ENCODE measurements at places on chromosomes 13 and 19.

- no peak for DNase-seq
These were observed 4.7 kb upstream of the F10 start for GRCh38 chr13:113117911-113118260.

DNA sequence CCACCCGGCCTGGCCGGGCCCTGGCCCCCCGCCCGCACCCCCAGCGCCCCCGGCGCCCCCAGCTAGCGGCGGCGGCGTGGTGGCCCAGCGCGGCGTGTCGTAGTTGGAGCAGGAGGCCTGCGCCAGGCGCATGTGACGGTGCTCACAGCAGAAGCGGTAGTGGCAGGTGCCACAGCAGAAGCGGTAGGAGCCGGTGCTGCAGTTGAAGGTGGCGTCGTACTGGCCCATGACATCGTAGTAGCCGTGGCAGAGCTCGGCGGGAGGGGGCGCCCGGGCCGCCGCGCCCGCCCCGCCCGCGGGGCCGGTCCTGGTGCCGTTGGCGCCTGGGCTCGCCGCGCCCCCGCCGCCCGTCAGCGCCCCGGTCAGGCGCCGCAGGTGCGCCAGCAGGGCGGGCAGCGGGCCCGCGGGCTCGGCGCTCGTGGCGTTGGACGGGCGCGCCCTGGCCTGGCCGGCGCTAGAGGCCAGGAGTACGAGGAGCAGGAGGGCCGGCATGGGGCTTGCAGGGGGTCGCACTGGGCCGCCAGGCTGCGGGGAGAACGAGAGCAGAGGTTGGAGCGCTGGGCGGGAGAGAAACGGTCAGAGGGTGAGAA lies 633 bp downstream of the SHISA7 start:
- DNase-seq: peak; percentile 75

- DNase-seq: no peak
These were observed 2.3 kb downstream of the SSBP4 start for GRCh38 chr19:18421371-18421959.

GRCh38 chr19:28948026-28948425 lies 264.9 kb downstream of the UQCRFS1 start:
- no peak for DNase-seq

- peak; percentile 3 for DNase-seq
These were observed 231.3 kb downstream of the TBC1D4 start for GRCh38 chr13:75250526-75251178.

GRCh38 chr13:29888306-29888705 lies 37.9 kb upstream of the UBL3 start:
- DNase-seq: no peak

DNA sequence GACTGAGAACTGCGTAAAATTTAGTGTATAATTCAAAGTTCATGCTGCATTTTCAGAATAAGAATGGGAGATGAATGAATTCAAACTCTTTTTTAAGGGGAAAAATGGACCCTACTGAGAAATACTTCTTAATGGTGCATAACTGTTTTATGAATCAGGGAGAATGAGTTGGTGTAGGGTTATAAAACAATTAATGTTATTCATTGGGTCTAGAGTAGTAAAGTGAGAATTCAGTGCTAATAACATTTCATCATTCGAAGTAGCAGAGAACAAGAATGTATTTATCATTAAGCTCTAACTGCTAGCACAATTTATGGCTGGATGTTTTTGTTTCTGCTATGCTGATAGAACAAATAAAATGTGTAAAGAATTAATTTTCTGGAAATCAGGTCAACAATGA lies 310.2 kb downstream of the SLITRK5 start:
- no peak for DNase-seq

All from SW480 (cell line).